BJ (cell line): ENCODE measurements at places on chromosomes 7 and 10. TPM values are rescaled to one million over a fixed set of nuclear protein-coding genes. Genes with fewer than 3 reads are reported as not detected.

PGAM1 gene
- 528 and 710 TPM in 2 replicates for polyA plus RNA-seq

PLA2G12B gene
- polyA plus RNA-seq: not detected in 2 replicates

GRCh38 chr7:158141221-158141582 lies 446.4 kb downstream of the PTPRN2 start:
- no peak for DNase-seq

DNA sequence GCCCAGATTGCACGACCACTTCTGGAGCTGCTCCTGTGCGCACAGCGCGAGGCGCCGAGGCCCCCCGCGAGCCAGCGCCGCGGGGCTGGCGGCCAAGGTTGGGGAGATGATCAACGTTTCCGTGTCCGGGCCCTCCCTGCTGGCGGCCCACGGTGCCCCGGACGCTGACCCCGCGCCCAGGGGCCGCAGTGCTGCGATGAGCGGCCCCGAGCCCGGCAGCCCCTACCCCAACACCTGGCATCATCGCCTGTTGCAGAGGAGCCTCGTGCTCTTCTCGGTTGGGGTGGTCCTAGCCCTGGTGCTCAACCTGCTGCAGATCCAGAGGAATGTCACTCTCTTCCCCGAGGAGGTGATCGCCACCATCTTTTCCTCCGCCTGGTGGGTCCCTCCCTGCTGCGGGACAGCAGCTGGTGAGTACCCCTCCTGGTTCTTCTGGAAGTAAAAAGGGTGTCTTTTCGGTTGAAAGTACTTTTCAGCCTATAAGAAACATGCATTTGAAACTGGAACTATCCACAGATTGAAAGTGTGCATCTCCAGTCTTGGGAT lies 683 bp downstream of the INSIG1 start:
- no peak for DNase-seq

GRCh38 chr10:88908194-88908593 lies 28.1 kb downstream of the STAMBPL1 start:
- no peak for DNase-seq

GRCh38 chr7:101717628-101718357 lies 88.7 kb upstream of the MYL10 start:
- peak; percentile 55 for DNase-seq

DNA sequence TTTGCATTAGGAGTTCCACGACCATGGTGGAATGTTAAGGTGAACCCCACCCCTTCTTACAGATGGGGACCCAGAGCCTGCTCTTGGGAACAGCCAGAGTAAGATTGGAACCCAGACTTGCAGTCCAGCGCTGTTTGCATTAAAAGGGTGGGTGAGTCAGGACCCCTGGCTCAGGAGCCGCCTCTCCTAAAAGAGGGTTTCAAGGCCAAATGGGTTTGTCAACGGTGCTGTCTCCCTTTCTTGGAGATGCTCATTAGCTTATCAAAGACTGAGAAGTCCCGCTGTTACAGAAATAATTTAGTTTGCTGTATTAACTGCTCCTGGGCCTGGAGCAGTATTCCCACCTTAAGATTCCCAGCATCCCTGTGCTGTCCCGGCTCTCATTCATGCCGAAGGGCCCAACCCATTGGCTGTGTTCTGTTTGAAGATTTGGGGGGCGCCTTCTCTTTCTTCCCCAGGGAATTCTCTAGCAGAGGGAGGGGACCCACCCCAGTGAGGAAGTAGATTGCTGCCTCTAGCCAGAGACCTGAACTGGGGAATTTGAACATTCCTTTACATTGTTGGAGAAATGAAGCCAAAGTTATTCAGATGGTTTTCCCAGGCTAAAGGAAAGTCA lies 1.8 kb downstream of the MARVELD1 start:
- DNase-seq: no peak

GRCh38 chr7:7962851-7963250 lies 5.7 kb upstream of the GLCCI1 start:
- DNase-seq: peak; percentile 37

DNA sequence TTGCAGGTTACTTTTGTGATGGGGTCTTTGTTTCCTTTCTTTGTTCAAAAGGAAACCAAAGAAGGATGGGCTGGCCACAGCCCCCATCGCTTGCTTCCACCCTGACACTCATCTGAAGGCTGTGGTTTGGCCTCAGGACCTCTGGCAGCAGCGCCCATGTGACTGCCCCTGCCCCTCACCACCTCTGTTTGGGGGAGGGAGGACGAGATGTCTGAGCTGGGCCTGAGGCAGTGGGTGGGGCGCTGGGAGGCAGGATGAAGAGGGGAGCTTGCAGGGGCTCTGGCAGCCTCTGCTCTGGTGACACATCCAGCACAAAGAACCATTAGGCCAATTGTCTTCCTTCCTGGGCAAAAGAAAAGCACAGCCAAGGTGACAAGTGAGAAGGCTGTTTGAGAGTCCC lies 15.9 kb upstream of the CHST15 start:
- no peak for DNase-seq
